H7 (cell line): ENCODE measurements at places on chromosomes 12 and 14. TPM values are rescaled to one million over a fixed set of nuclear protein-coding genes. Genes with fewer than 3 reads are reported as not detected.
A peak's percentile ranks its signal among the peaks of the same experiment; 100 is the strongest.

GPR137C gene
- 0.69 and 2.3 TPM in 2 replicates for total RNA-seq

RPL10L gene
- total RNA-seq: not detected in 2 replicates

UNC79 gene
- 1.0 and 2.0 TPM in 2 replicates for total RNA-seq

RAD52 gene
- 8.4 and 16.6 TPM in 2 replicates for total RNA-seq

LRRC43 gene
- total RNA-seq: 0.22 TPM in 1 of 2 replicates, not detected in the other

ADAMTS20 gene
- 0.81 and 0.90 TPM in 2 replicates for total RNA-seq

HOXC12 gene
- not detected in 2 replicates for total RNA-seq

TC2N gene
- 6.7 and 11.5 TPM in 2 replicates for total RNA-seq

SPRING1 gene
- 51.8 and 51.9 TPM in 2 replicates for total RNA-seq

NINJ2 gene
- total RNA-seq: 0.74 and 2.6 TPM in 2 replicates

DNA sequence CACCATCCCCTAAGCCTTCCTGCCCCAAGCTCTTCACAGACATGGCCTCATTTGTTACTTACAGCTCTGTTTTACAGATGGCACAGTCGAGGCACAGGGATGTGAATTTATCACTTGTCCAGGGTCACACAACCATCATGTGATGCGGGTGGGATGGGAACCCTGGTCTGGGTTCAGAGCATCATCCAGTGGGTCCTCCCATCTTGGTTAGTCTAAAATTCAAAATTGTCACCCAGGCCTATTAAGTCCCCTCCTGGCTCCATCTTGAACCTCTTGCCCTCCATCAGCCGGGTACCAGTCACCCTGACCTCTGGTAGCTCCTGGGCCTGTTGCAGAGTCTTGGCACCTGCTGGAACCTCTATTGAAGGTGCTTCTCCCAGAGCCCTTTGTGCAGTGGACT is 52.9 kb downstream of the ACACB start:
- no peak for DNase-seq

GRCh38 chr14:105013150-105013785 is 7.6 kb downstream of the CDCA4 start:
- peak; percentile 47 for DNase-seq

DNA sequence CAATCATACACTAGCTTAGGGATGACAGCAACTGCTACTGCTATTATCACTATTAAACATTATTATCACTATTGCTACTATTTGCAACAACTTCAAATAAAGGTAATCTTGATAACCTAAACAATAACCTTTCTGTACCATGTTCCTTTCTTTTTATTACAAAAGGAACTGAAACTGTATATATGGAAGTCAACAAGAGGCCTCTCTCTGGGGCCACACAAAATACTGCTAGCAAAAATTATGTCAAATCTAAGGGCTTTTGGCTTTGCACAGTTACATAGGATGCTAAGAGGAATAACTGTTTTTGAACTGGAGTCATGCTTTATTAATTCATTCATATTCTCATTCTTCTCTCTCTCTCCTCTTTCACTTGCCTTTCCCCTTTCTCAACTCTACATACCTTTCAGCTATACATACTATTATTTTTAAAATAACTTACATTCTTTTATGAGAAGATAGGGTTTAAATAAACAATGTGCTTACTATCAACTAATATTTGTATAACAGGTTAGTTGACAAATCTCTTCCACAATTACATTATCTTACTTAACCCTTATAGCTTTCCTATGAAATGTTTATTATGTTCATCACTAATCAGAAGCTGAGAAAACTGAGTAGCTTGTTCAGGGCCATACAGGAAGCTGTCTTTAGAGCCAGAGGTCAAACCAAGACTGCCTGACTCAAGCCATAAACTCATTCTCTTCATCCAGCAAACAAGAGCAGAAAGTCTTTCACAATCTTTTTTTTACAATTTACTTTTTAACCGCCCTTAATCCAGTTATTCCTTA is 25.7 kb downstream of the SPTSSA start:
- DNase-seq: no peak

DNA sequence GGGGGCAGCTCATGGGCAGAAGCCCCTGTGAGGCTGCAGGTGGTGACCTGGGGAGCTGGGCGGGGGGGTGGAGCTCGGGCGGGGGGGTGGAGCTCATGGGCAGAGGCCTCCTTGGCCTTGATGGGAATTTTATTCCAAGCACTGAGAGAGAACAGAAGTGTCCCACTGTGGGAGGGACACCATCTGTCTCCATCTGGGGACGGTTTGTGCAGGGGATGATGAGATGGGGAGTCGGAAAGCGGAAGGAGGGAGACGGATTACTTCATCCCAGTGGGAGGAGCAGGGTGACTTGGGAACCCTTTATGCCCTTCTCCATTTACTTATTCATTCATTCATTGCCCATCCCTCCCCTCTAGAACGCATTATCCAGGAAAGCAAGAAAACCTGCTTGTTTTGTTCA is 304.7 kb downstream of the ADGRD1 start:
- no peak for DNase-seq

DNA sequence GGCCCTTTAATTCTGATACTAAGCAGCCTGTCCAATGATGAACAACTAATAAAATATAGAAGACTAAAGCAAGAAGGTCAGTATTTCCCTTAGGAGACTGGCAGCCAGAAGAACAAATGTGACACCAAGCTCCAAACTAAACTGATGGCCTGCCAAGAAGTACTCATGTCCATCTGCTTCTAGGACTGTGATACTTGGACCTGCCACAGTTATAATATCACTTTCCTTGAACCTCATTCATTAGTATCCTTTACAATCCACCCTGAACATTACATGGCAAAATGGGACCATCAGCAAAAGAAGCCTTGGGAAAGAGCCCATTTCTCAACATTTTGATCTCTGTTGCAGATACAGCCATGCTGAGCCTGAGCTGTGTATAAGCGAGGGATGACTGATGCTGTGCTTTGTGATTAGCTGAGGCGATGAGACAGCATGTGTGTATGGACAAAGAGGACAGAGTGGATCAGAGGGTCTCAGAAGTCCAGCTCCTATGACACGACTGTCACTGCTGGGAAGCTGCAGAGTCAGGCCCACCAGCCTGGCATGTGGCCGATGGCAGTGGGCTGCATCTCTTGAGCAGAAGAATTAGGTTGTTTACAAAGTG is 73.9 kb downstream of the TGFB3 start:
- no peak for DNase-seq
